ENCODE measurements at places on chromosomes 6 and 20.

GRCh38 chr6:134707342-134708031, 242.4 kb downstream of the ALDH8A1 start:
- DNase-seq = no peak

GRCh38 chr6:83183082-83183828, 9.8 kb downstream of the PGM3 start:
- no peak for DNase-seq

- DNase-seq = no peak
Measured at GRCh38 chr6:82507112-82507511, 143.5 kb downstream of the TPBG start.

DNA sequence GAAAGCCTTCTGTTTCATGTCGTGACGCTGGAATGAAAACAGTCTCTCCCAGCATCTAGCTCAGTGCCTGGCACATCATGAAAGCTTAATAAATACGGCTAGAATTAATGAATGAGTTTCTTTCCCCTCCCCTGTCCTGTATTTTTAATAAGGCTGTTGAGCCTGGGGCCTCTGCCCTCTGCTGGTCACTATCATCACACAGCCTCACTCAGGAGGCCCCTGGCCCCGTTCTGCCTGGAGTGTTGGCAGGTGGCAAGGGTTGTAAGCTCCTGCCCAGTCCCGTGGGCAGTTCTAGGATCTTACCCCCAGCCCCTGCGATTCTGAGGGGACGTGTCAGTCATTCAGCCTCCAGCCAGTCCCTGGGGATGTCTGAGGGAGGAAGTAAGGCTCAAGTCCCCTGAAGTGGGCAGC, 41.4 kb downstream of the PHACTR3 start:
- no peak for DNase-seq

DNA sequence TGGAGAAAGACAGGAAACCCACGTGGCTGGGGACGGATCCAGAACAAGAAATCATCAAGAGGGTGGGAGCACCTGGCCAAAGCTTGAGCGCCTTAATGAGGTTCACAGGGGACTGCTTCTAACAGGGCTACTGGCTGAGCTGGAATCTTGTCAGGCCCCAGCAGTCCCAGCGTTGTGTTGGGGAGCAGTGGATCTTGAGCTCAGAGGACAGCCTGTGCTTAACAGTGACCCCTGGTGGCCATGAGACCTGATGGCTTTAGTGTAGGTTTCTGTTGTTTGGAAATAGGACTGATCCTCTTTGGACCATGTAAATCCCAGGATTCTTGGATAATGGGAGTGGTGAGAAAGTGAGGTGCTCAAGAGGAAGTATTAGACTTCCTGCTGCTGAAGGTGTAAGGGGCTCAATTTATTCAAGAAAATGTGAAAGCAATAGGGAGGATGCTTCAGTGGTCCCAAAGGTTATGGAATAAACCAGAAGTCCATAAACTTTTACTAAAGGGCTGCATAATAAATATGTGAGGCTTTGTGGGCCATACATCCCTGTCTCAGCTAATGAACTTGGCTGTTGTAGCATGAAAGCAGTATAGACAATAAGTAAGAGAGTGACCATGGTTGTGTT, 216.2 kb downstream of the NFATC2 start:
- peak; percentile 35 for DNase-seq

DNA sequence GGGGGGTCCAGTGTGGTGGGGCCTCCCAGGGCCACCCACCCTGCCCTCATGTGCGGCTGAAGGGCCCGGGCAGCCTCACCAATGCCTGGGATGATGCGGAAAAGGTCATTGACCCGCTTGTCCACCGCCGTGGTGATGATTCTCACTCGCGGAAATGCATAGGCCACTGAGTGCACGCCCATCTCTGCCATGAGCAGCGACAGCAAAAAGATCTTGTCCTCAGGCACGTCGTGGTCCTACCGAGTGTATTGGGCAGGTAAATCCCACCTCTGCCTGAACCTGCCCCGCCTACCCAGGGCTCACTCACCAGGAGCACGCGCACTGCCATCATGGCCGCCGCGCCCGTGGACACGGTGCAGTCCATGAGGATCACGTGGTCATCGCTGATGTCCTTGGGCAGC, 16.1 kb downstream of the UCKL1 start:
- DNase-seq = no peak

DNA sequence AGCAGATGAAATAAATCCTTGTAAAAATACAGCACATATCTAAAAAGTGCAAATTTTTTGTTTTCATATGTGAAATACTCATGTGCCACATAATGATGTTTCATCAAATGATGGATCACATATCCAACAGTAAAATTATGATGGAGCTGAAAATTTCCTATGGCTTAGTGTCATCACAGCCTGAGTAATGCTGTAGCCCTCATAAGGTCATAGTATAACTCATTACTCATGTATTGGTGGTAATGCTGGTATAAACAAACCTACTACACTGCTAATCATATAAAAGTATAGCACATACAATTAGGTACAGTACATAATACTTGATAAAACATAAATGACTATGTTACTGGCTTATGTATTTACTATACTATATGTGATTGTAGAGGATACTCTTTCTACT, 12.9 kb downstream of the TSPYL1 start:
- DNase-seq = no peak

DNA sequence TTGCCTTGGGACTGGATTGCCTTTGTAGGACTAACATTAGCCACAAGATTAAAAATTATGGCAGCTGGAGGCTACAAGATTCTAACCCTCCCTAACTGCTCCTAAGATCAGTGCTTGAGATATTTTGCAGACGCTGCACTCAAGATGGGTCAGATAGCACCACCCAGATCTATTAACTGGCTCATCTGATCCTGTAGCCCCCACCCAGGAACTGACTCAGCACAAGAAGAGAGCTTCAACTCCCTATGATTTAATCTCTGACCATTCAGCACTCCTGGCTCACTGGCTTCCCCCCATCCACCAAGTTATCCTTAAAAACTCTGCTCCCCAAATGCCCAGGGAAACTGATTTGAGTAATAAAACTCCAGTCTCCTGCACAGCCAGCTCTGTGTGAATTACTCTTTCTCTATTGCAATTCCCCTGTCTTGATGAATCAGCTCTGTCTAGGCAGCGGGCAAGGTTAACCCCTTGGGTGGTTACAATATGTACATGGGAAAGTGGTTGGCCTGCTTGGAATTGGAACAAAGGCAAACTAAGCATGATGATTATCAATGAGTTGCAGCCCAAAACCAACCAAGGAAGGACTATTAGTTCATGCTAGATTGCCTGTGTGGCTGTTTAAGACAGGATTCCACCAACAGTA, 111.3 kb downstream of the OR2B2 start:
- DNase-seq = no peak
